ENCODE measurements at places on chromosomes 2 and 18.

DNA sequence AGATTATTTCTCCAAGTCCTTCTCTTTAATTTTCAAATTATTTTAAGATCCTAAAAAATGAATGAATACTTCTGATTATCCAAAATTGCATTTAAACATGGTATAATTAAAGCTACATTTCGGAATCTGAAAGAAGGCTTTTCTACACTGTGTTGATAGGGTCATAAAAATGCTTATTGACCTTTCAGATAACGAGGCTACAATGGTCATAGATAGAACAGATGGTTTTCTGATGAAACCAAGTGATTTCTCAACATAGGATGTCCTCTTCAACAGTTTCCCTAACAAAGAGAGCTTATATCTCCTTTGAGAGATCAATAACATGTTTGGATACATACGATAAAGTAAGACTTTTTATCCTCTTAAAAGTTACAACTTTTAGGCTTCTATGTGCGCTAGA, 201.1 kb downstream of the PTH2R start:
- no peak for DNase-seq

- no peak for DNase-seq
Measured at GRCh38 chr18:46250084-46250811, 146.1 kb downstream of the HAUS1 start.

GRCh38 chr2:187500585-187501359, 52.7 kb upstream of the CALCRL start:
- DNase-seq = no peak

- peak; percentile 83 for DNase-seq
Measured at GRCh38 chr2:36785179-36785795, 88.8 kb downstream of the VIT start.

- peak; percentile 65 for DNase-seq
Measured at GRCh38 chr2:207334624-207335371, 169.1 kb upstream of the KLF7 start.

Data from activated CD8-positive, alpha-beta memory T cell treated with anti-CD3 and anti-CD28 coated beads, Interleukin-2, amount 50 U/mL, for 48 hours (primary cell).